Neural cell (in vitro differentiated cells): ENCODE measurements at places on chromosomes 1 and 21. TPM values are rescaled to one million over a fixed set of nuclear protein-coding genes. Genes with fewer than 3 reads are reported as not detected.

Gene OPRD1
- 0.09 TPM in 1 of 2 replicates, not detected in the other for polyA plus RNA-seq

Gene ANKRD65
- polyA plus RNA-seq = 0.28 TPM in 1 of 2 replicates, not detected in the other

Gene SERINC2
- polyA plus RNA-seq = 8.6 and 16.4 TPM in 2 replicates

Gene LCE3E
- polyA plus RNA-seq = not detected in 2 replicates

Gene CFHR1
- polyA plus RNA-seq = not detected in 2 replicates

Gene FMN2
- 23.9 and 24.8 TPM in 2 replicates for polyA plus RNA-seq

Gene CRNN
- not detected in 2 replicates for polyA plus RNA-seq

Gene LRRC71
- not detected in 2 replicates for polyA plus RNA-seq

Gene CACHD1
- 11.1 and 12.7 TPM in 2 replicates for polyA plus RNA-seq

Gene AGBL4
- 1.2 and 1.3 TPM in 2 replicates for polyA plus RNA-seq

Gene USH2A
- 0.10 and 0.17 TPM in 2 replicates for polyA plus RNA-seq
